GM18507 (cell line): ENCODE measurements at places on chromosomes 11 and 22.
A peak's percentile ranks its signal among the peaks of the same experiment; 100 is the strongest.

DNA sequence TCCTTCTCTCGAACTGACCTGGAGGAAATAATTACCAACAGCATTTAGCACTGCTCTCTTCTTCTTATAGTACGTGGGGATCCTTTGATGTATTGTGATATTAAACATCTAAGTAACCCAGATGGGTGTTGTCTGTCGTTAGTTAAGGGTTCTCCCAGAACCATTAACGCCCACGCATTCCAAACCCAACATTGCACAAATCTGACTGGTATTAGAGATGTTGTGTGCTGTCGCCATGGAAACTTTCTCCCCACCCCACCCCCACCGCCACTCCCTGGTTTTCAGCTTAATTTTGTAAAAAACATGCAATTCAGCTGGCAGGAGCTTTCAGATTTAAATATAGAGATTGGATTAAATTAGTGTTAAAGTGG lies 1495.2 kb downstream of the TBC1D22A start:
- DNase-seq: no peak

GRCh38 chr11:76629116-76629852 lies 41.3 kb downstream of the LRRC32 start:
- DNase-seq: no peak

DNA sequence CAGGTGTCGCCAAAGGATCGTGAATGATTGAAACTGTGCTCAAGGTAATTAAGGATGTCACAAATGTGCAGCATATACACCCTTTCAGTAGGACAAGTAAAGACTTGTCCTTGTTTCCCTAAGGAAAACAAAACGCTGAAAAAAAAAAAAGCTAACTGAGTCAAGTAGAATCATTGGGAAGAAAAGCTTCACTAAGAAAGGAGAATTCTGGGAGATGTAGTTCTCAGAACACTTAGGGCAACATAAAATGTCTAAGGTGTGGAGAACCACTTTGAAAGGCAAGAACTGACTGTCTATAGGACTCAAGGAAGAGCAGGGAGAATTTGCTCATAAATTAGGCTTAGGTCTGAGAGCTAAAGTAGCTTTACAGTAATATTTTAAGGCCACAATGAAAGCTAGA lies 2.9 kb upstream of the OR5T1 start:
- DNase-seq: no peak

DNA sequence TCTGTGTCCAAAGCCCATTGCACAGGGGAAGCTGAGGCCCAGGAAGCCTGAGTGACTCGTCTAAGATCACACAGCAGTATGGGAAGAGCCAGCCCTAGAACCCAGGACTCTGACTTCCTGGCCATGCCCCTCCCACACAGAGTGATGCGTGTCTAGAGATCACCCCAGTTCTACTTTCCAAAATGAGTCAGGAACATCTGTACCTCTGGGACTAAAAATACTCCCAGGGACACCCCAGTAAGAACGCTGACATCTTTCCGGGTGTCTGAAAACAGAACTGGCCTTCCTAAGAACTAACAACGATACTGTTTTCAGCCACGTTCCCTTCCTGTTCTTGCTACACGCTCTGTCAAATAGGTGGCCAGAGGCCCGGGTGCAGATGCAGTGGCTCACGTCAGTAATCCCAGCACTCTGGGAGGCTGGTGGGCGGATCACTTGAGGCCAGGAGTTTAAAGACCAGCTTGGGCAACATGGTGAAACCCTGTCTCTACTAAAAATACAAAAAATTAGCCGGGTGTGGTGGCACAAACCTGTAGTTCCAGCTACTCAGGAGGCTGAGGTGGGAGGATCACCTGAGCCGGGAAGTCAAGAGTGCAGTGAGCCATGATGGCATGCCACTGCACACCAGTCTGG lies 21.7 kb upstream of the PDGFB start:
- DNase-seq: peak; percentile 66

DNA sequence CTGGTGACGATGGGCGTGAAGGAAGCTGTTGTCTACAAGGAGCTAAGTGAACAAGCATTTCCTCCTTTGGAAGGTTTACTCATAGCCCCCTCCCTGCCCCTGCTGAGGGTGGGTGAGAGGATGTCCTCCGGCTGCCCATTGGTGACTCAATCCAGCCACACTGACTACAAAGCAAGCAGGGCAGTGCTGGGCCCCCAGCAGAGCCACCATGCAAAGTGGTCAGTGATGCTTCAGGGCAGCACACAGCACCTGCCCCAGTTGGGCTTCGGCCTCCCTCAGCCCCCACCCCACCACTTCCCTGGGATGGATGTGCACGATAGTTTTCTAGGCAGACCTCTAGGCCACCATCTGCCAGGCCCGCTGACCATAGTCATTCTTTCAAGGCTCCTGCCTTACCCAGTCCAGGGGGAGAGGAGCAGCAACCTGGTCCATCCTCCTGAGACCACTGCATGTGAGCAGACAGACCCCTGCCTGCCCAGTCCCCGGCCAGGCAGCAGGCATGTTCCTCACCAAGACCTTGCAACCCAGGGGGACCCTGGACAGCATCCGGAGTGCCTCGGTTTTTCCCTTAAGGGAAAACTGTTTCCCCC lies 125.1 kb downstream of the BCR start:
- DNase-seq: no peak

GRCh38 chr11:47171061-47171838 lies 5.4 kb downstream of the ARFGAP2 start:
- no peak for DNase-seq

DNA sequence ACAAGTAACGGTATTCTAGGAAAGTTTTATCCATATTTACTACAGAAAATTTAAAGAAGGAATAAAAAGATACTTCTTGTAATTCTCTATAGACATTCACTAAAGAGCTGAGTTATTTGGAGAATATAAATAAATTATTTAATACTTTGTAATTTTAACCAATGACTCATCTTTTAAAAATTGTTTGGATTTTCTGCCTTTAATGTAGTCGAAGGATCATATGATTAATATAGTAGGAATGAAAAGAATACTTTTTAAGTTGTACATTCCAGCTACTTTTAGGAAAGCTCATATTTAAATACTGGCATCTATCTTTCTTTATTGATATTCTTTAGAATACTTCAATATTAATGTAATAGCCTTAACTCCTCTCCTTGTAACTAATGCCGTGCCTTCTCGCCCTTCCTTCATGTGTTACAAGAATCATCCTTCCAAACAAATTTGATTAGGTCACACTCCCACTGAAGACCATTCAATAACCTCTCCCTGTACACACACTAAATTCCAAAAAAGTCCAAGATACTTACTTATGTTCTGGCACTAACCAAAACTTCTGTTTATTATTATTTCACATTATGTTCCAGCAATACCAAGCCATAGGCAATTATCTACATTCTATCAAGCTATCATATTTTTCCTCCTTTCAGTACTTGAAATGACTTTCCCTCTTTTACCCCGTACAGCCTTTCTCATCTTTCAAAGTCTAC lies 501.9 kb downstream of the CNTN5 start:
- no peak for DNase-seq

DNA sequence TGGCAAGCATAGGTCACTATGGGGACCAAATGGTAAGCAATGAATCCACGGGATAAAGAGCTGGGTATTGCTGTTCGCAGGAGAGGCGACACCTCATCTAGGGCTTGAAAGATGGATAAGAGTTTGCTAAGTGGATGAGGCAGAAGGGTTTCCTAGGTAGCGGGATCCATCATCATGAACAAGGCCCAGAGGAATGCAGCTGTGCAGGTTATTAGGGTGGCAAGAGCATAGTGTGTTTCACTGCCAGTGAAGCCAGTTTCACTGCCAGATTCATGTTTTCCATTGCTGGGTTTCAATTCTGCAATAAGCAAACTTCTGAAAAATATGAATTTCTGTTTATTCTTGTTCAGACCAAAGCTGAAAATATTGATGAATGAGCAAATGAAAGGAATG lies 27.2 kb downstream of the WEE1 start:
- DNase-seq: no peak

- DNase-seq: no peak
Observed at GRCh38 chr22:50281384-50281760, 11.2 kb upstream of the MAPK11 start.

DNA sequence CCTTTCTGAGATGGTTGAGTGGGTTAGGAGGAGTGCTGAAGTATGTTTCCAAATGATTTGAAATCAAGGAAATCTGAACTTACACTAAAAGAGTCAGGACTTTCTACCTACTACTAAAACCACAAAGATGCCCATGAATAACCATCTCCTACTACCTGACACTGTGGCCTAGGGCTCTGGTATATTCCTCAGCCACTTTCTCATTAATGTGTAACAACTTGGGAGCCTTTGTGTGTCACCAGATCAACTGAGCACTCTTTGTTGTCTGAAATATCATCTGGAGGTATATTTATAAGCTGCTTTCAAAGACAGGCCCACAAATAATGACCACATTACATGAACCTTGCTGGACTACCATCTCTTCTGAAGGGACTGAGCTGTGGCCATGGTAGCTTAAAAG lies 43.9 kb downstream of the RELT start:
- no peak for DNase-seq

DNA sequence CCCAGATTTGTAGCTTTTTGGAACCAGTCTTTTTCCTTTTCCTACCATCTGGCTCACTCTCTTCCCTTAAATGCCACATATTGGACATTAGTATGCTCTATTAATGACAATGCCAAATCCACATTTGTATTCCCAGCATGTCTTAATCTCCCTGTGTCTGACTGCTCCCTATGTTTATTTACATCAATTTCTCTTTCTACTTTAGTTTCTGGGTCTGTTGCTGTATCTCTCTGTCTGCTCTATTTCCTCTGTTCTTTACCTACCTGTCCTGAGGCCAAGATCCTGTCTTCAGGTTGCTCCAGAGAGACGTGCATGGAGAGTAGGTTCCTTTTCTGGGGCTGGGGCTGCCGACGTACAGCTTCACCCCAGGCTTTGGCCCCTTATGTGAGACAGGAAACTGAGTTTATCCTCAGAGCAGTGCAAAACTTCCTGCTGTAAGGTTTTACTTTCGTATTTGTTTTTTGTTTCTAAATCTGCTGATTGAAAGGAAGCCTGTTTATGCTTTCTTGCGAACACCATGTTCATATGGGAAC lies 25.6 kb downstream of the OR2AG2 start:
- DNase-seq: peak; percentile 28

DNA sequence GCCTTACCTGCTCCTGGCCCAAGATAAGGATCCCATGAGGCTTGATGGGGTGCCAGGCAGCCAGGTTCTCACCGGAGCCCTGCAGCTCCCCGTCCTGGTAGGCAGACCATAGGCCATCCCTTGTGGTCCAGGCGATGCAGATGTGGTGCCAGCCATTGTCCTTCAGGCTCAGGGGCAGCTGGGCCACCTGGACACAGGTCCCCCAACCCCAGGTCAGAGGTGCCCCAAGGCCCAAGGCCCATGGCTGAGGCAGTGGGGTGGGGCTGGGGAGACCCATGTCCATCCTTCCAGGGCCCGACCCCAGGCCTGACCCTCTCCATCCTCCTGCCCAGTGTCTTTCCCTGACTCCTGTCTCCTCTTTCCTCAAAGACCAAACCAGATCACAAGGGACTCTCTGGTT lies 20.8 kb downstream of the NPTXR start:
- no peak for DNase-seq

GRCh38 chr22:17629641-17630040 lies 1.1 kb upstream of the ATP6V1E1 start:
- DNase-seq: no peak

- no peak for DNase-seq
Observed at GRCh38 chr11:26943636-26944035, 50.3 kb upstream of the FIBIN start.

GRCh38 chr11:4459500-4459899 lies 10.4 kb downstream of the OR52K2 start:
- no peak for DNase-seq

- DNase-seq: no peak
Observed at GRCh38 chr22:33860386-33860785, 59.9 kb downstream of the LARGE1 start.

GRCh38 chr11:70737816-70738630 lies 339.7 kb downstream of the CTTN start:
- no peak for DNase-seq

GRCh38 chr11:101331411-101331810 lies 201.8 kb upstream of the PGR start:
- no peak for DNase-seq

- DNase-seq: no peak
Observed at GRCh38 chr22:24442352-24442744, 14.9 kb downstream of the ADORA2A start.

- DNase-seq: no peak
Observed at GRCh38 chr11:95145430-95146060, 55.9 kb downstream of the ENDOD1 start.

DNA sequence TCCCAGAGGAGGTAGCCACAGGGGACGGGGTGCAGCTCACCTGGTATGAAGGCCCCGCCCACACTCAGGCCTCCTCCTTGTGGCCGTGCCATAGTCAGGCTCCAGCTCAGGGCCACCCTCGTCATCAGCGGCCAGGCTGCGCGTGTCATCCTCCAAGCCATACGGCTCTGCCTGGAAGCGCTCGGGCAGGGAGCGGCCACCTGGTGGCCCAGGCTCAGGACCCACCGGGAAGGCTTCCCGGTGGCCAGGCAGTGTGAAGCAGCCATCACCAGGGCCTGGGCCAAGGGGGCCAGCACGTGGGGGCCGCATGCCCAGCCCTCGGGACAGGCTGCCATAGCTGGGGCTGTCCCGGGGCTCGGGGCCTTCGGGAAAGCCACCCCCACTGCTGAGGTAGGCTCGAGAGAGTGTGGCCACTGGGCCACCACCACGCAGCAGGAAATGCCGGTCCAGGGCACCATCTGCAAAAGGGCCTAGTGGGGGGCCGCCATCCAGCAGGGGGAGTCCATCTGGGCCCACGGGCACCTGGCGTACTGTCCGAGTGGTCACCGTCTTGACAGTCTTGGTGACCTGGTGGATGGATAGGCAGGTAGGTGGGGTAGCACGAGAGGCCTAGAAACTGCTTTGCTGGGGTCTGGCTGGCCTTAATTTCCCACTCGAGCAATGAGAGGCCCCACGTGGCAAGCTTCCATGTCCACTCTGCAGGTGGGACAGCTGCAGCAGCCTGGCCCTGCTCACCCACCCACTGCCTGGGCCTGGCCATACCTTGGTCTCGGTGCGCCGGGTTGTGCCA lies 35.3 kb downstream of the ARVCF start:
- DNase-seq: no peak

GRCh38 chr11:3809624-3809928 lies 1.2 kb downstream of the PGAP2 start:
- no peak for DNase-seq

GRCh38 chr22:37552524-37553163 lies 7.6 kb upstream of the CDC42EP1 start:
- DNase-seq: no peak

DNA sequence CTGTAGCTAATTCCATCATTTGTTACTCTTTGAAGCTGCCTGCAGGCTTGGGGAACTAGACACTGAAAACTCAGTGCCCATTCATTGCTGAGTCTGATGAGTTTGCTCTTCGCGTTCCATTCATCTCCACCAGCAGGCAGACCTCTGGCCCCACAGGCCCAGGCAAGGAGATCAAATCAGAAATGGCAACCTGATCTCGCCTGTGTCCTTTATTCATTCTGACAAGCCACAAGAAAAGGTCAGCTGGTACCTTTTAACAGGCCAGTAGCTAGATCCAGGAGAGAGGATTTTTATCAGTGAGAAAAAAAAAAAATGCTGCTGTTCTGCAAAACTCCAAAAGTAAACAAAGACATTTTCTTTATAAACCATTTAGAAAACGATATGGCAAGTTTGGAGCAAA lies 742.5 kb downstream of the ETS1 start:
- no peak for DNase-seq
